Liver (tissue), 10 donors: ENCODE measurements at places on chromosomes 7 and 10. TPM values are rescaled to one million over a fixed set of nuclear protein-coding genes. Genes with fewer than 3 reads are reported as not detected.

DNA sequence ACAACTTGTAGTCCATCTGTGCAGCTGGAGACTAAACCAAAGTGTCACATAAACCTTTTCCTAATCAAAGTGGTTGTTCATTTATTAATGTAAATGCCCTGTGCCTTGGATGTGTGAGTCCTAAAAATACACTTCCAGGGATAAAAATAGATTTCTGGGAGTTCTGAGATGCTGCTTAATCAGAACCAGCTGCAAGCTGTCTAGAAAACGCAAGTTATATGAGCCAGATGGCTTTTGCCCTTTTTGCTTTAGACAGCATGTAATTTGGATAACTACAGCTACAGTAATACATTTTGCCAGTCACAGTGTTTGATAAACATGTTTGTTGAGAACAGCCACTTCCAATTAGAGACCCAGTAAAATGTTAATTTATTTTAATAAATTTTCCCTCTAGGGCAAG lies 185.1 kb upstream of the PRPS1L1 start:
- no peak overlapping the region for H3K4me3 ChIP-seq
- no peak overlapping the region for H3K27ac ChIP-seq
- H3K36me3 ChIP-seq: no peaks in the 10 kb centered on the region
- DNase-seq: no peak

DNA sequence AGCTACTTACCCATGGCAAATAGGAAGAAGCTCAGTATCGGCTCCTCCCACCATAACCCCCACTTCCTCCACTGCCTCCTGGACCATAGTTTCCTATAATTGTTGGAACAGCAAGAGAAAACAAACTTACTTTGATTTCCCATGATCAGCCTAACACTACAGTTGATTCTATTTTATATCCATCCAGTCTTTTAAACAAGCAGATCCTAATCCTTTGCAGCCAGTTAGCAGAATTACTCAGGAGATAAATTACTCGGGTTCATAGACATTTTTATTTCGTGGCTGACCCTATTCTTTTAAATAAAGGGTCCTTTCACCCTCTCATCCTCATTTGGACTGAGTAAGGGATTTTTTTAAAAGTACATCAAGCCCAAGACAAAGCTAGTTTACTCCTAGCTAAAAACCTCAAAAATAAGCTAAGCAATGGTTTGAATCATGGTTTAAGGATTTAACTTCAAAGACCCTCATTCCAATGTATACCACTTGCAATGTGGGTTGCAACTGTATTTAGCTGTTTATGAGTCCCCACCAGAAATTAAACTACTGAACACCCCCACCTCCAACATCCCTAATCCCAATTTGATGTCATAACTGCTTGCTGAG lies 8.0 kb downstream of the HNRNPA2B1 start:
- peaks cover 30% of the 10 kb centered on the region for H3K4me1 ChIP-seq
- H3K27ac ChIP-seq: no peak overlapping the region
- no peaks in the 10 kb centered on the region for H3K27me3 ChIP-seq
- DNase-seq: no peak

DNA sequence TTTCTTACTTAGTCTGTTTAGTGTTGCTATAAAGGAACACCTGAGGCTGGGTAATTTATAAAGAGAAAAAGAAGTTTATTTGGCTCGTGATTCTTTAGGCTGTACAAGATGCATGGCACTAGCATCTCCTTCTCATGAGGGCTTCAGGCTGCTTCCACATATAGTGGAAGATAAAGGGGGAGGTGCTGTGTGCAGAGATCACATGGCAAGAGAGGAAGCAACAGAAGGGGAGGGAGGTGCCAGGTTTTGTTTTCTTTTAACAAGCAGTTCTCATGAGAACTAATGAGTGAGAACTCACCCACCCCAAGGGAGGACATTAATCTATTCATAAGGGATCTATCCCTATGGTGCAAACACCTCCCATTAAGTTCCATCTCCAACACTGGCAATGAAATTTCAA lies 17.3 kb downstream of the CYP2E1 start:
- H3K36me3 ChIP-seq: no peaks in the 10 kb centered on the region
- no peak overlapping the region for H3K27ac ChIP-seq
- no peak overlapping the region for H3K4me3 ChIP-seq
- H3K4me1 ChIP-seq: no peaks in the 10 kb centered on the region

- no peak overlapping the region for H3K4me3 ChIP-seq
- H3K4me1 ChIP-seq: peaks cover 2% of the 10 kb centered on the region
- no peaks in the 10 kb centered on the region for H3K36me3 ChIP-seq
- H3K27me3 ChIP-seq: no peaks in the 10 kb centered on the region
- peak overlapping the region; percentile 11 for H3K27ac ChIP-seq
- DNase-seq: no peak
These were observed 107.5 kb downstream of the DOCK1 start for GRCh38 chr10:127012769-127013152.

GRCh38 chr10:128606055-128606454 lies 479.8 kb upstream of the MKI67 start:
- no peak for DNase-seq
- no peaks in the 10 kb centered on the region for H3K4me1 ChIP-seq
- H3K36me3 ChIP-seq: no peaks in the 10 kb centered on the region

- H3K4me1 ChIP-seq: no peaks in the 10 kb centered on the region
- H3K4me3 ChIP-seq: no peak overlapping the region
- H3K36me3 ChIP-seq: no peaks in the 10 kb centered on the region
- DNase-seq: no peak
- H3K27ac ChIP-seq: no peak overlapping the region
These were observed 613.8 kb upstream of the FOXK1 start for GRCh38 chr7:4068286-4068685.

GRCh38 chr10:70673929-70674559 lies 1.7 kb downstream of the ADAMTS14 start:
- peaks cover 2% of the 10 kb centered on the region for H3K27me3 ChIP-seq
- H3K4me3 ChIP-seq: no peak overlapping the region
- DNase-seq: no peak
- no peak overlapping the region for H3K27ac ChIP-seq
- H3K36me3 ChIP-seq: no peaks in the 10 kb centered on the region

SEMA4G gene
- 20.7 TPM for total RNA-seq
